NAMALWA (cell line): ENCODE measurements at places on chromosomes 6 and 20.

DNA sequence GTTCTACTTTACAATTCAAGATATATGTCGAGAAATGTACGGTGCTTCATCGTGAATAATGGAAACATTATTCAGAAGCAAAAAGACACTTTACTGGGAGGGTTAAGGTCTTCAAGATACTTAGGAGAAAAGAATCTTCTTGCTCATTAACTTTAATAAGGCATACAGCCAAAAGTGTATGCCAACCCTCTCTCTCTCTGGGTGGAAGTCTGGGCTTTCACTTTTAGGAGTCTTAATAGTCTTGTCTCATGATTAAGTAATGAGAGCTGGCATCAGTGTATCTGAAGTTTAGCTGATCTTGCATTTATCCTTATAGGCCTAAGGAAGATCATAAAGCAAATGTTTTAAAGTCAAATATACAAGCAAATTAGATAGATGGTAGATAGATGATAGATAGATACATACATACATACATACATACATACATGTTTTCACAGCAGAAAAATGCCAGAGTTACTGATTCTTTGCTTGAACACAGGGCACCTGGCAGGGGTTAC lies 21.5 kb downstream of the OLIG3 start:
- DNase-seq, result no peak

DNA sequence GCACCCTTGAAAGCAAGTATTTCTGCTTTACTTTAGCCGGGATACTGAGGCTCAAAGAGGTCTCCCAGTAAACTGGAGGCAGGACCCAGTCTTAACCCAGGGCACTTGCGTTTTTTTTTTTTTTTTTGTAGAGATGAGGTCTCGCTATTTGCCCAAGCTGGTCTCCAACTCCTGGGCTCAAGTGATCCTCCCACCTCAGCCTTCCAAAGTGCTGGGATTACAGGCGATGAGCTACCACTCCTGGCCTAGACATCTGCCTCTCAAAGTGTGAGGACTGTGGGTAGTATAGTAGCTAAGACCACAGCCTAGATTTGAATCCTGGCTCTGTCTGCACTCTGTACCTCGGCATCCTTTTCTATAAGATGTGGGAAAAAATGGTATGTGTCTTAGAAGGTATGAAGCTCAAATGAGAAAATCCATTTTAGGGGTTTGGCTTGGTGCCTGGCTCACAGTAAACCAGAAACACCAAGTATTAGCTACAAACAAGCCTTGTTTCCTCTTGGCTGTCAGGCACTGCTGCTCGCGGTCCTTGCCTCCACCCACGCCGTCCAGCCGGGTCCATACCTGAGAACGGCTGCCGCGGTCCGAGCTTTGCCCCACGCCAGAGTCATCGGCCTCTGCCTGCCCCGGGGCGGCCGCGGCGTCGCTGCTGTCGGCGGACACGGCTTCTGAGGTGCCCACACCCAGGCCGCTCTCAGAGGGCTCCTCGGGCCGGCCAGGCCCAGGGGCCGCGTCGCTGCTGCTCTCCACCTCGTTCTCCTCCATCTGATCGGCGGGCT lies 1.2 kb downstream of the ZNF335 start:
- DNase-seq, result peak; percentile 42

DNA sequence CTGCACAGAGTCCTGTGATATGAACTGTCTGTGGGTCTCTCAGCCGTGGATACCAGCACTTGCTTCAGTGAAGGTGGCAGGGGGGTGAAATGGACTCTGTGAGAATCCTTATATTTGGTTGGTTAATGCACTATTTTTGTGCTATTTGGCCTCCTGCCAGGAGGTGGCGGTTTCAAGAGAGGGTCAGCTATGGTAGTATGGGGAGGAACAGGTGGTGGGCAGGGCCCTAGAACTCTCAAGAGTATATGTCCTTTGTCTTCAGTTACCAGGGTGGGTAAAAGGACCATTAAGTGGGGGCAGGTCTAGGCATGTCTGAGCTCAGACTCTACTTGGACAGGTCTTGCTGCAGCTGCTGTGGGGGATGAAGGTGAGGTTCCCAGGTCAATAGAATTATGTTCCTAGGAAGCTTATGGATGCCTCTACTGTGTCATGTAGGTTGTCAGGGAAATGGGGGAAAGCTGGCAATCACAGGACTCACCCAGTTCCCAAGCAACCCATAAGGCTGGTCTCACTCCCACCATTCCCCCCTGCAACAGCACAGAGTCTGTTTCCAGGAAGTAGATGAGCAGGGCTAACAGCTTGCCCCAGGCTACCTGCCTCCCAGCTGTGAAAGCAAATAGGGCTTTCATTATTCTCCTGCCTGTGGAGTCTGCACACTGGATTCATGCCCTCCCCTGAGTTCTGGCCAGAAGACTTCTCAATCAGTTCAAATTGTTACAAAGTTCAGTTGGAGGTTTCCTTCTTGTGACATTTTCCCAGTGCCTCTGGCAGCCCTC lies 56.8 kb upstream of the PHIP start:
- DNase-seq, result peak; percentile 23

DNA sequence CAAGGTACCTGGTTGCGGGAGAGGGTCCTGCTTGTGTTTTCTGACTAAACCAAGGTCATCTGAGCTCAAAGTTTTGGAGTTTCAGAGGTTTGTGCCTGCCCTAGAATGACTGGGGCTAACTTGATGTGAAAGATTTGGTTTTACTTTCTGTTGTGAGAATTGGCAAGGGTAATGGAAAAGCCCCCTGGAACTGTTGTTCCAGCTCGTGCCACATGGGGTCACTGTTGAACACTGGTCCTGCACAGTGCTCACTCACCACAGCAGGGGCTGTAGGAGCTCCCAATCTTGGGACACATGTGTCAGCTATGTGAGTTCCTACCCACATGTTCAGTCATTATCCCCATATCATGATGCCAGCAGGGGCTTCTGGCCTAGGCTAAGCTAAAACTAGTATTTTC lies 6.5 kb downstream of the TGM6 start:
- peak; percentile 86 for DNase-seq

- no peak for DNase-seq
Measured at GRCh38 chr6:155542036-155542435, 86.4 kb upstream of the NOX3 start.

GRCh38 chr20:49701916-49702315 lies 11.8 kb downstream of the B4GALT5 start:
- no peak for DNase-seq

- no peak for DNase-seq
Measured at GRCh38 chr6:139973669-139974344, 599.4 kb upstream of the CITED2 start.

- DNase-seq, result no peak
Measured at GRCh38 chr6:3340894-3341293, 82.1 kb downstream of the PSMG4 start.

DNA sequence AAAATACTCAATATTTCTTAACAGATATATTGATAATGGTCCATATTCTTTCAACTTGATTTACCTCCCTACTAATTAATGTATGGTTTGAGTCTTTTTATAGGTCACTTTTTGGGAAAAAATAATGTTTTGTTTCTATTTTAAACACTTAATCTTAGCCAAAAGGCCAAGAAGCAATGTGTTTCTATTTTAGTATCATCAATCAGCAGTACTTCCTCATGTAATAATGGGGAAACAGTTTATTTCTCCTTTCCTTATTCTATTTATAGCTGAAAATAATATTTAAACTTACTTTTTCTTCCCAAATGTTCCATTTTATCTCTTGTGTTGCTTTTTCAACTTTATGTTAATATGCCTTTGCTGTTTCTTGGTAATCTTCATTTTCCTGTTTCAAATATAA lies 295.1 kb downstream of the ALDH8A1 start:
- no peak for DNase-seq

- no peak for DNase-seq
Measured at GRCh38 chr6:82017288-82017687, 230.3 kb downstream of the IBTK start.

GRCh38 chr6:62283365-62283764 lies 2.7 kb downstream of the KHDRBS2 start:
- no peak for DNase-seq

- DNase-seq, result peak; percentile 74
Measured at GRCh38 chr6:13624871-13625288, 9.7 kb downstream of the NOL7 start.

GRCh38 chr6:72741083-72741482 lies 119.2 kb downstream of the KCNQ5 start:
- DNase-seq, result no peak

GRCh38 chr6:157946865-157947532 lies 34.7 kb upstream of the SYNJ2 start:
- peak; percentile 59 for DNase-seq

DNA sequence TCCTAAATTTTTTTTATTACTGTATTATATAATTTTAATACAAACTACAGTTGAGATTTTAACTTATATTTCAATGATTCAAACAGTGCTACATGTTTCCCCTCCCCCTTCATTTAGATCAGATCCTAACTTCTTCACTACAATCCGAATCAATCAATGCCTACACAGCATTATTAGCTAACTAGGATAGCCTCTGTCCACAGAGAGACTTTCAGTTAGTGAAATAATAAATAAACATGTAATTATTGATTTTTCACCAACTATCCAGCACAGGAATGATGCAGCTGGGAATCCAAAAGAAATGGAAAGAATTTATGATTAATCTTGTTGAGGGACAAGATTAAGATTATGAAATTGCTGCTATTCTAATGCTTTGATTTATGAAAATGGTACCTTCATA lies 163.7 kb downstream of the PHF3 start:
- no peak for DNase-seq

- DNase-seq, result no peak
Measured at GRCh38 chr6:141598487-141598886, 534.2 kb upstream of the GJE1 start.

- DNase-seq, result no peak
Measured at GRCh38 chr6:80445751-80446150, 339.3 kb downstream of the BCKDHB start.

DNA sequence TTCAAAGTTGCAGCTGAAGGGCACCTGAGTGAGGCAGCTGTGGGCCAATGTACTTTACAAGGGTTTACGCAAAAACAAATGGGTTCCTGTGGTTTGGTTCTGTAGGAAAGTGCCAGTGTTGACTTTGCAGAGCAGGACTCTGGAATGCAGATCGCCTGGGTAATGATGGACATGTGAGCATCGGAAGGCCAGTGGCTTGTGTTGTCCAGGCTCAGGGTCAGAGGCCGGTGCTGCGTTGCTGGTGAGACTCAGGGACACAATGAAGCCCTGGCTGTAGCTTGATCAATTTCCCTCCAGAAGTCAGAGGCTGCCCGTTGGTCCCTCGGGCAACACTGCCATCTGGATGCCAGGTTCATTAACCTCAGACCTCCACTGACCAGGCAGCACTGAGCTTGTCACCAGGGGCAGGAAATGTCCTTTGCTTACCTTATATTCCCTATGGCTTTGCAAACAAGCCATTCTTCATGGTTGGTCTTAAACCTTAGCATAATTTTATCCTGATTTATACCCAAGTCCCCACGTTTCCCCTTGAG lies 753.4 kb downstream of the QKI start:
- DNase-seq, result no peak

- DNase-seq, result no peak
Measured at GRCh38 chr6:155364844-155365437, 50.7 kb upstream of the TFB1M start.

DNA sequence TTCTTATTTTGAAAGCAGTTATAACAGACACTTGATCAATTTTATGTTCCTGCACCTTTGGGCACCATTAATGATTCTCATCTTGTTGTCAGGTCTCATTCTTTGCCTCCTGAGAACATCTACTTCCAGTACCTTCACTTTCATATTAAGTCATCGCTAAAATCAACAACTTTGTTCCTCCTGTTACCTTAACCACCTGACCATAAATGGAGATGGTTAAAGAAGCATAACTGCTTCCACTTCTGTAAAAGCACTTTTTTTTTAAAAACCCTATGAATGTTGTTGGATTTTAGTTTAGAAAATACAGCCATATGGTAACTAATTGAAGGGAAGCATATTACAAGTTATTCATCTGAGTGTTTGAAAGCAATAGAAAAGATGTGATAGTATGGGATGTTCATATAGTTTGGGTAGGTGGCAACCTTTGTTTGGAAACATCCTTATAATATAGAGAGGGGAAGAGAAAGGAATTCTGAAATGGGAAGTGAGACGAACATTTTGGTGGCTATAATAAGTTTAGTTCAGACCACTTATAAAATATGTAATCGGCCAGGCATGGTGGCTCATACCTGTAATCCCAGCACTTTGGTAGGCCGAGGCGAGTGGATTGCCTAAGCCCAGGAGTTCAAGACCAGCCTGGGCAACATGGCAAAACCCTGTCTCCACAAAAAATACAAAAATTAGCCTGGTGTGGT lies 53.9 kb downstream of the AFG1L start:
- DNase-seq, result no peak

- peak; percentile 42 for DNase-seq
Measured at GRCh38 chr6:331622-332521, 39.6 kb downstream of the DUSP22 start.

DNA sequence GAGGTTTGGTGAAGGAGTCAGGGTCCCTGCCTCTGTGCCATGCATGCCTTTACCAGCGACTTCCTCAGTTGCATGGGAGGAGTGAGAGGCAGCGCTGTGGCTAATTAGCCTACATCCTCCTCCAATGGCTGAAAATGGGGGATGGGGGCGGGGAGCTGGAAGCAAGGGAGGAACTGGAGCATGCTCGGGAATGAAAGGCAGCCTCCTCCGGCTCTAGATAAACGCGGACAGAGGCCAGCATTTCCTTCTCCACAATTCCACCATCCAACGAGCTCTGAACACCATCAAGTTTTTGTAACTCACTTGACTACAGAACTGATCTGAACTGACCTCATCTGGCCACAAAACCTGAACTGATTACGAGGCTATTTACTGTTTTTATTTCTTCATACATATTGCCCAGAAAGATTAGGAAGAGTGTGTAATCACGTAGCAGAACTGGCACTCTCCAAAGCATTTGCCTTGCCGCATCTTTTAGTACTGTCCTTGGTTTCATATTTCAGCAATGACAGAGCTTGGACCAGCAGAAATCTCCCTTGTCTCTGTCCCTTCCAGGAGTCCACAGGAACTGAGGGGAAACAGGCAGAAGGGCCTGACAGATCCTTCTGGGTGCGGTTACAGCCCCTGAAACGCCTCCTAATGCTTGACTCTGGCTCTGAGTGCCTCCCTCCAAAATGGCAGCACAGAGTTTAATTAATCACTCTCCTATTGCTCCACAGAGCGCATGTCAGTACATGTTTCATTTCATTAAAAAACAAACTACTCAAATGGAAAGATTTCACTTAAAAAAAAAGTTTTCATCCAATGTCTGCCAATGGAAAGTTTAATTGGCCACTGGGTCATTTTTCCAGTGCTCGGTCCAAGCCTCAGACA lies 58.2 kb upstream of the TRAF3IP2 start:
- DNase-seq, result no peak

GRCh38 chr6:136757150-136757549 lies 35.1 kb downstream of the MAP3K5 start:
- no peak for DNase-seq

DNA sequence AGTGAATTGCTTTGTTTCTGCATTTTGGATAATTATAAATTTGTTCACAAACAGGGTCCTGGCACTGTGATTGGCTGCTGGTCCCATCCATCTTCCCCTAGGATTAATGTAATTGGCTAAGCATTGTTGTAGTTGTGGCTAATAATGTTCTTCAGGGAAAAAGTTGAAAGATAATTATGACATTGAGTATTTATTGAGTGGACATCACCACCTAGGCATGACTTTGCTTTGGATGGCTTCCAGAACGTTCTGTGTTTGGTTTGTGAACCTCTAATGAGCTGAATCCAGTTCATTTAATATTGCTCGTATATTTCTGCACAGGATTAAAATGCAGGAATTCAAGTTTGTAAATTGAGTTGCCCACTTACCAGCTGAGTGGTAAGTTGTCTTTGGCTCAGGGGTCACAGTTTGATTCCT lies 55.1 kb downstream of the ARID1B start:
- DNase-seq, result peak; percentile 37

GRCh38 chr6:170231293-170232185 lies 59.3 kb downstream of the DLL1 start:
- DNase-seq, result no peak

- DNase-seq, result no peak
Measured at GRCh38 chr6:55666606-55667225, 87.7 kb upstream of the HMGCLL1 start.
